Anterior cingulate cortex (tissue), 58 donors: ENCODE measurements at places on chromosomes 13 and 19.

DNA sequence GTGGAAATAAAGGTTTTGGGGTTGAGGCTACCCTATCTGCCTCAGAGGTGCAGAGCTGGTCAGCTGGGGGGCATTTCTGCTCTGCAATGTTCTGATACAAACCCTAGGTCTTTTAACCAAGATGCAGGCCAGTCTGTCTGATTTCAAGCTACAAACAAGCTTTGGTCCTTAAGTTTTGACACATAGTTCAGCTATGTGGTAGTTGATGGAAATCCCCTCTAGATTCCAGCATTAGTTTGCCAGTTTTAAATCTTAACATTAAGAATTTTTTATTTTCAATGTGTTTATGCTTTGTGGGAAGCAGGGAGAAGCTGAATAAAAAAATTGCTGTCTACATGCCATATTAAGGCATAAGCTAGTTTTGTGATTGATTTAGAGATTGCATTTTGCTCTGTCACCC is 225.7 kb downstream of the LMO7 start:
- DNase-seq = no peak

DNA sequence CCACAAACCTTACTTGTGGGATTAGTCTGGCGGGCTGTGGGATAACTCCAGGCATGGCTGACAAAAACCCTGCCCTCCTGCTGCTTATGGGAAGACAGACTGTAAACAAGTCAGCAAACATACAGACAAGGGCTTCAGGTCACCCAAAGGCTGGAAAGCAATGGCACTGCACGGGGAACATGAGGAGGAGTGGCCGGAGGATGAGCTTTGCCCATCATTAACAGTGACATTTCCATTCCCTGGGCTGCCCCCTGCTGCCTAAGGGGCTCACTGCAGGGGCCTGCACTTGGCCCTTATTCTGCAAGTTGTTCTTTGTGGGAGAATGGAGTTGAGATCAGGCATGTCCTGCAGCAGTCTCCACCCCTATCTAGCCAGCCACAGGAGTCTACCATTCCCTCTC is 91.3 kb downstream of the UQCRFS1 start:
- DNase-seq = no peak

- DNase-seq = no peak
These were observed 5.1 kb downstream of the ZNF599 start for GRCh38 chr19:34767951-34768350.

- DNase-seq = peak; percentile 58
These were observed 55.9 kb downstream of the STARD13 start for GRCh38 chr13:33229446-33230177.

DNA sequence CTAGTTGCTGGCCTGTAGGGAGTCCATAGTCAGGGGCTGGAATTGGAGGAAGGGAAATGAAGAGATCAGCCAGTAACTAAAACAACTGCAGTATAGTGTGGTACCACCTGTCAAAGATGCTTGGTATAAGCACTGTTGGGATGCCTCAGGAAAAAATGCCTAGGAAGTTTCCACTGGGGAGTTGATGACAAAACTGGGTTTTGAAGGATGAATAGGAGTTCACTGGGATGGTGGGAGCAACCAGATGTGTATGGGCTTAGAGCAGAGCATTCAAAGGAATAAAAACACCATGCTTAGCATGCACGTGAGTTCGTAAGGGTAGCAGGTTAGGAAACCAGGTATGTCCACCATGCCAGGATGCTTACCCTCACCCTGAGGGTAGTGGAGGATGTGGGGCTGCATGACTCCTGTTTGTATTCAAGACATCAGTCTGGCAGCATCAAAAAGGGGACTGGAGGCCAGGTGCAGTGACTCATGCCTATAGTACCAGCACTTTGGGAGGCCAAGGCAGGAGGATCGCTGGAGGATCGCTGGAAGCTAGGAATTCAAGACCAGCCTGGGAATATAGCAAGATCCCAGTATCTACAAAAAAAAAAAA is 7.1 kb downstream of the CATSPERD start:
- DNase-seq = no peak

GRCh38 chr19:10143681-10144080 is 24.0 kb upstream of the EIF3G start:
- no peak for DNase-seq

- DNase-seq = no peak
These were observed 8.9 kb upstream of the DGKH start for GRCh38 chr13:42039457-42039945.
